ENCODE measurements at places on chromosomes 5 and 9. TPM values are rescaled to one million over a fixed set of nuclear protein-coding genes. Genes with fewer than 3 reads are reported as not detected.

Gene WDR38
- total RNA-seq: not detected

Gene OTULINL
- 42.8 TPM for total RNA-seq

Gene LOX
- total RNA-seq: 0.65 TPM

Gene CFAP157
- 0.27 TPM for total RNA-seq

Gene EMB
- 184 TPM for total RNA-seq

Gene GRIN3A
- not detected for total RNA-seq

Gene CCDC112
- 3.5 TPM for total RNA-seq

Gene C9
- total RNA-seq: not detected

Gene DBH
- total RNA-seq: 0.18 TPM

Gene IFNB1
- total RNA-seq: not detected

Gene ANKRD18A
- total RNA-seq: 21.0 TPM

Gene IFNA2
- not detected for total RNA-seq

Gene SLC25A25
- 16.3 TPM for total RNA-seq

Gene PCDHA1
- not detected for total RNA-seq

DNA sequence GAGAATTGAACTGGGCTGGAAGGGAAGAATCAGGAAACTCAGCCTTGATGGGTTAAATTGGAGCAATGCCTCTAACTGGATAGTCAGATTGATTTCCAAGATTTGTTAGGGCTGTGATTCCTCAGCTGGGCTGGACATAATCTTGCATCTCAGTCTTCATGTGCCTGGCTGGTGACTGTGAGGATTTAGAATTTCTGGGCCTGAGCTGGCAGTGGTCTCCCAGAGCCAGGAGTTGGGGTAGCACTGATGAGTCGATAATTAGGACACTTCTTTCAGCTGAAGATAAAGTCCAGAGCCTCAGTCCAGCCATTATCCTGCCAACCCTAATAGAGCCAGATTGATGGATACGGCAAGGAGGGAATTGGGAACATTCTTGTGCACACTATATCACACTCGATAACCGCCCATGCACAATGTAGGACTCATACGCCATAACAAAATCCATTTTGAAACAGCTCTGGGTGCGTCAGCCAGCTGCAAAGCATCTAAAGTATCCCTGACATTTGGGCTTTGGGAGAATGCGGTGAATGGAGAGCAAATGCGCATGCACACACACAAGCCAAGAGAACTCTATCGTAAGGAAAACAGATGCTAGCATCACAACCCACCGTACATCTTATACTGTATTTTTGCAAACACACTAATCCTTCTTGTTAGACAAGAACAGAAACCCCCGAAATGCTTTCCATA, 405.1 kb upstream of the KLF4 start:
- no peaks in the 10 kb centered on the region for H3K27me3 ChIP-seq
- no peak overlapping the region for H3K4me3 ChIP-seq
- no peak for DNase-seq
- no peak overlapping the region for H3K27ac ChIP-seq
- no peaks in the 10 kb centered on the region for H3K36me3 ChIP-seq

DNA sequence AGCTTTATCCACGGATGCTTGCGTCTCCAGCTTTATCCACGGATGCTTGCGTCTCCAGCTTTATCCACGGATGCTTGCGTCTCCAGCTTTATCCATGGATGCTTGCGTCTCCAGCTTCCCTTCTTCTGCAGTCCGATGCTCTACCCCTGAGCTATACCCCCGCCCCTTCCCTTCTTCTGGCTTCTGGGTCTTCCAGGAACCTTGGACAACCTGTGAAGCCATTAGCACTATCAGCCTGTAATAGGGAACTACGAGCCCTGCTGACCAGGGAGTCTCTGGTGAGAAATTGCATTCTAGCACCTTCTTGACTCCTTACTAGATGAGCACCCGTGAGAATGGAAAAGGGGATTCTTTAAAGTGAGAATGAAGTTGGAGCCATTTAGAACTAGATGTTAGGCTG, 39.1 kb upstream of the SH3PXD2B start:
- H3K27ac ChIP-seq: no peak overlapping the region
- no peak for DNase-seq
- H3K27me3 ChIP-seq: peaks cover 74% of the 10 kb centered on the region

- H3K4me1 ChIP-seq: peaks cover 22% of the 10 kb centered on the region
- no peak for DNase-seq
These were observed 56.9 kb downstream of the SNX24 start for GRCh38 chr5:122902263-122902662.

GRCh38 chr9:76624391-76625048, 139.7 kb upstream of the PCA3 start:
- H3K4me3 ChIP-seq: no peak overlapping the region
- peaks cover 5% of the 10 kb centered on the region for H3K4me1 ChIP-seq

GRCh38 chr5:29963956-29964355, 1229.5 kb upstream of the CDH6 start:
- no peaks in the 10 kb centered on the region for H3K36me3 ChIP-seq
- H3K27ac ChIP-seq: no peak overlapping the region
- H3K27me3 ChIP-seq: no peaks in the 10 kb centered on the region
- no peak overlapping the region for H3K4me3 ChIP-seq
- DNase-seq: no peak

DNA sequence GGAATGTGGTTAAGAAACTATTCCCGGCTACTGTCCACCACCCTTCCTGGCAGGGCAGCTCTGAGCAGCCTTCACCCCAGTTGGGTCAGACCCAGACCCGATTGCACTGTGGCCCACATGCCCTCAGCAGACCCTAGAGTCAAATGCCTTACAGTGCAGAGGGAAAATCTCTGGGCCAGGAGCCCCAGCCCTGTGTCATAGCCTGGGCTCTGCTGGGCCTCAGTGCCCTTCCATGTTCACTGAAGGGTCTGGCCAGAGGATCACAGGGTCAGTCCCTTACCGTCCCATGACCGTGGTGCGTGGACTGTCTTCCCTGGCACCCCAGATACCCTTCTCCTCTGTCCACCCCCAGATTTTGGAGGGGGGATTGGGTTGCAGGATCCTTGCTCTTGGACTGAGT, 73.5 kb upstream of the COL5A1 start:
- peaks cover 2% of the 10 kb centered on the region for H3K4me1 ChIP-seq
- H3K27ac ChIP-seq: no peak overlapping the region
- no peak for DNase-seq
- no peak overlapping the region for H3K4me3 ChIP-seq
- H3K36me3 ChIP-seq: no peaks in the 10 kb centered on the region
- no peaks in the 10 kb centered on the region for H3K27me3 ChIP-seq

DNA sequence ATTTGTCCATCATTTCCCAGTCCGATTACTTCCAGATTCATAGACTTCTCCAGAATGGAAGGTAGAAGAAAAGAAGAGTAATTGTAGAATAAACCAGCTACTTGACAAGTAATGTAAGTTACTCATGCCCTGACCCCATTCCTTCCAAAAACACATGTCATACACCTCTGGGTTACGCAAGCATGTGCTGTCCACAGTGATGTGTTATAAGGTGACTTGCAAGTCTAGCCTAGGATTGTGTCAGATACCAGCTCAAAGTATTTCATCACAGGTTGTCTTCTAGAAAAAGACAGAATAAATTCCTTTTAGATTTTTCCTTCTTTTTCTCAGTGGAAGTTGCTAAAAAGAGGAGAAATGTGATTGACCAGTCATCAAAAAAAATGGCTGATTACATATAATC, 8.0 kb upstream of the TLR4 start:
- H3K4me1 ChIP-seq: no peaks in the 10 kb centered on the region
- H3K36me3 ChIP-seq: no peaks in the 10 kb centered on the region
- no peak overlapping the region for H3K4me3 ChIP-seq
- no peak overlapping the region for H3K27ac ChIP-seq
- H3K27me3 ChIP-seq: no peaks in the 10 kb centered on the region
- no peak for DNase-seq

DNA sequence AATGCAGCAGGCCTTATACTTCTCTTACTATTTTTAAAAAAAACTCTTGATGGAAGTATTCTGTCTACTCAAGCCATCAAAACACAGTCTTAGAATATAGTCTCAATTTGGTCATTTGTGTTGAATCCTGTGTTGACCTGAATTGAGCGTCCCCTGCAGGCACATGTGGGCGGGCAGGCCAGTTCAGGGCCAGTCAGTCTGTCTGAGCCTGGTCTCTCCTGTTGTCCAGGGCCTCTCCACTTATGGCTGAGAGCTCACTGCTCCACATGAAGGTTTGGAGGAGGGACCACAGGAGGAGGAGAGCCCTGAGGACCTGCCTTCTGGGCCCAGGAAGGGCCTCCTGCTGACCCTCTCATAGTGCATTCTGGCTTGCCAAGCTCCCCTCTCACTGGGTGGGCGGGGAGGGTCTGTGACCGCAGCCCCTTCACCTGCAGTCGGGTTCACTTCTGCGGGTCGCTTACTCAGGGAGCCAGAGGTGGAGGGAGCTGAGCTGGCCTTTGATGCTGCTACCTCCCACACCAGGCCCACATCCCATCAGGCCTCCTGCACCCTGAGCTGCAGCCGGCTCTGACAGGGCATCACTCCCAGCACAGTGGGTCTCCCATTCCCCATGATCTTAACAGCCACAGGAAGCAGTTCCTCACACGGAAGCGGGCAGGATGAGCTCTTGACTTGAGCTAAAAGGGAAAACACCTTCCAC, 178.2 kb upstream of the S1PR3 start:
- H3K4me1 ChIP-seq: no peaks in the 10 kb centered on the region
- H3K27ac ChIP-seq: no peak overlapping the region
- no peak for DNase-seq
- no peak overlapping the region for H3K4me3 ChIP-seq
- H3K27me3 ChIP-seq: peaks cover 54% of the 10 kb centered on the region

DNA sequence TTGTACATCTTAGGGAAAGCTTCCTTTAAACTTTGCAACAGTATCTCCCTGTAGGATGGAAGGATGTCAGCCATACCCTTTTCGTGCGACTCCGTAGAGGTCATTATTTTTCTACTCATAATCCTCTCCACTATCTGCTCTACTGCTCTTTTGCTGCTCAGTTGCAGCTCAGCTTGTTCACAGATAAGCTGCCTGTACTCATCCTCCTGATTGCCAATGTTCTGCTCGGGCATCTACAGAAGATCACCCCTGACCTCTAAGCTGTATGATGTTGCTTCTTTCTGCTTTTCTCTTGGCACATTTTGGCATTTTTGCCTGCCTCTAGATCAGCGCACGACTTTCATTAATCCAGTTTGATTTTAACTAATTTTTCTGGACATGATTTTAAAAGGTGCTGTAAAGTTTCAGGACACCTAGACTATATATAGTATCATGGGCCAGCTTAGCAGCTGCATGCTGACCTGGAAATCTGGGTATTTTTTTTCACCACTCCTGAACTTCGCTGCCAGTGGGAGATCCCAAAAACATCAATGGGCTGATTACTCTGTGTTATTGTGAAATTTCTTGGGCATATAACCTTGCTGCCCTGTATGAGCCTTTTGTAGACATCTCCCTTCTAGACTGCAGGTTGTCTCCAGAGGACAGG, 131.2 kb upstream of the ZNF608 start:
- no peaks in the 10 kb centered on the region for H3K4me1 ChIP-seq
- H3K27ac ChIP-seq: no peak overlapping the region
- no peaks in the 10 kb centered on the region for H3K36me3 ChIP-seq
- no peak overlapping the region for H3K4me3 ChIP-seq
- H3K27me3 ChIP-seq: no peaks in the 10 kb centered on the region

GRCh38 chr5:33339413-33339812, 101.4 kb upstream of the TARS1 start:
- H3K36me3 ChIP-seq: no peaks in the 10 kb centered on the region
- H3K4me3 ChIP-seq: no peak overlapping the region
- H3K27ac ChIP-seq: no peak overlapping the region
- no peaks in the 10 kb centered on the region for H3K27me3 ChIP-seq
- no peaks in the 10 kb centered on the region for H3K4me1 ChIP-seq
- no peak for DNase-seq

DNA sequence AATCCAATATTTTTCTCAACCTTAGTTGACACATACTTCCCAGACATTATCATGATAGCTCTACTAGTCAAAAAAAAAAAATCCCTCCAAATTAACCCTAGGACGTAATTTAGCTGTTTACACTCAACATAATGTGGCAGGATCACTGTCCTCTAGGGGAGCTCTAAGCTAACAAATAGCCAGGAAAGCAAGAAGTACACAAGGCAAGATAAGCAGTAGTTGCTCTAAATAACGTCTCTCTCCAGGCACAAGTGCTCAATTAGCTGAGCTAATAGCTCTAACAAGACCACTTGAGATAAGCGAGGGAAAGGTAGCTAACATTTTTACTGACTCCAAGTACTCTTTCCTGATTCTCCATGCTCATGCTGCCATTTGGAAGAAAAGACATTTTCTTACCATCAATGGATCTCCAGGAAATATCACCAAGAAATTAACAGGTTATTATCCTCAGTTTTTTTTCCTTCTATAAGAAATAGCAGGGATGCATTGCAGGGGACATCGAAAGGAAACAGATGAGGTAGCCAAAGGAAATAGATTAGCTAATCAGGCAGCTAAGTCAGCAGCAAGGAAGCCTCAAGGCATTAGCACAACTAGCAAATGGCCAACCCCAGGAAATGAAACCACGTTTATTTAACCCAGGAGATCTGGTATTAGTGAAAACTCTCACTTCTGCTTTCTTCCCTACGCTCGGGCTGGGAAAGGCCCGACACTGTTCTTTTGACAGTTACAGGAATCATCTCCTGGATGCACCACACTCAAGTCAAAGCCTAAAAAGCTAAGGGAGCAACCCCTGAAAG, 614.1 kb downstream of the PTPRD start:
- H3K27ac ChIP-seq: no peak overlapping the region
- no peak overlapping the region for H3K4me3 ChIP-seq

DNA sequence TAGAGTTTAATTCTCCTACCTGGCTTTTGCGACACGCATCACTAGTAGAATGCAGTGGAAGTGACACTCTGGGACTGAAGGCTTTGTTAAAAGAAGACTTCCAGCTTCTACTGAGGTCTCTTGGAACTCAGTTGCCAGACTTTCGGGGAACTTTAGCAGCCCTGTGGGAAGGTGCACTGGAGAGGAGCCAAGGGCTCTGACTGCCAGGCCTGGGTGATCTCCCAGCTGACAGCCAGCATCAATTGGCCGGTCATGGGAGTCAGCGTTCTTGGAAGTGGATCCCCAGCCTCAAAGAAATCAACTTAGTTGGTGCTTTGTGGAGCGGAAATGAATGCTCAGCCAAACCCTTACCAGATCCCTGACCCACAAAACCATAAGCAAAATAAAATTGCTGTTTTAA, 87.1 kb downstream of the OSTF1 start:
- no peak overlapping the region for H3K4me3 ChIP-seq
- no peak overlapping the region for H3K27ac ChIP-seq
- peaks cover 14% of the 10 kb centered on the region for H3K4me1 ChIP-seq
- peaks cover 6% of the 10 kb centered on the region for H3K36me3 ChIP-seq

- H3K36me3 ChIP-seq: peaks cover 2% of the 10 kb centered on the region
- peaks cover 3% of the 10 kb centered on the region for H3K4me1 ChIP-seq
- peaks cover 55% of the 10 kb centered on the region for H3K27me3 ChIP-seq
- no peak overlapping the region for H3K27ac ChIP-seq
- no peak overlapping the region for H3K4me3 ChIP-seq
- no peak for DNase-seq
These were observed 18.0 kb upstream of the ENHO start for GRCh38 chr9:34540827-34541226.

DNA sequence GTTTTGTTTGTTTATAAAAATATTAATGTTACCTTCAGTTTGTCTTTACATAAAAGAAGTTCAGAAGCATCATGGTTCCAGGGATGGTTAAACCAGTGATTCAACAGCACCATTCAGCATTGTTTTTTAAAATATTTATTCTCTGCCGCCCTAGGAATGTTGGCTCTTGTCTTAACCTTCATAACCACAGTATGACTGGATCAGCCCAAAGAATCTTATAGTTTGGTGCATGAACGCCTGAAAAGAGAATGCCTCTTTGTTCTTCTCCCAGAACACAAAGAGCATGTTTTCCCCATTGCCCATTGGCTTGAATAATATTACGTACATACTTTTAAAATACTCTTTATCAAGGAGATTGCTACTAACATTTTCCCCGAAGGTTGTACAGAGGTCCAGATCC, 413.4 kb downstream of the ANXA1 start:
- no peak overlapping the region for H3K27ac ChIP-seq
- H3K36me3 ChIP-seq: no peaks in the 10 kb centered on the region
- no peaks in the 10 kb centered on the region for H3K4me1 ChIP-seq
- H3K4me3 ChIP-seq: no peak overlapping the region

All from T-helper 17 cell (primary cell).